ENCODE measurements at places on chromosomes 12 and 14.
A peak's percentile ranks its signal among the peaks of the same experiment; 100 is the strongest.

DNA sequence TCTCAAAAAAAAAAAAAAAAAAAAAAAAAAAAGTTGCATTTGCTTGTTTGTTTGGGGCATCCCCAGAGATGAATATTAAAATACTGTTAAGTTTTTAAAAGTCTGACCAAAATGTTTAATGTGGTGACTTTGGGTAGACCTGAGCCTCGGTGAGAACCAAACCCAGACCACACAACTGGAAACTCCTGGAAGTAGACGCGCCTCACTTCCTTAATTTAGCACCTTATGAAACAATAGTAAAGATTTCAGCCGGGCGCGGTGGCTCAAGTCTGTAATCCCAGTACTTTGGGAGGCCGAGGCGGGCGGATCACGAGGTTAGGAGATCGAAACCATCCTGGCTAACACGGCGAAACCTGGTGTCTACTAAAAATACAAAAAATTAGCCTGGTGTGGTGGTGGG, 9.3 kb downstream of the NFKBIA start:
- DNase-seq: no peak

GRCh38 chr12:106276032-106276740, 26.3 kb upstream of the TCP11L2 start:
- no peak for DNase-seq

GRCh38 chr14:66140213-66140918, 345.8 kb upstream of the CCDC196 start:
- no peak for DNase-seq

DNA sequence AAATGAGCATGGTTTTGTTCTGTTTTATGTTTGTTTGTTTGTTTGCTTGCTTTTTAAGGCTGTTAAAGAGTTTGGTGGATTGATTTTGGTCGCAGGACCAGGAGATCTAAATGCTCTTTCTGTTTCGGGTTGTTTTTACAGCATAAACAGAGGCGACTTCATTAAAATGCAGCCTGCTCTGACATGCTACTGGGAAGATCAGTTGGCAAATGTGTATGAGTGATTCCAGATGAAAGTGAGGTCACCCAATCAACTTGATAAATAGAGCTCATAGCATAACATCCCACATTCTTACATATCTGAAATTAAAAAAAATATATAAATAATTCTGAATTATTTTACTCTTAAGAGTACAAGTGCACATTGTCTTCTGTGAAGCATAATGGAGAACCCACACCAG, 947.7 kb downstream of the GALC start:
- no peak for DNase-seq

- peak; percentile 75 for DNase-seq
These were observed at the start of gene SMARCD1 for GRCh38 chr12:50084775-50085614. Gene SMARCD1, plus strand, starts transcription at chr12:50085342. Its CDS starts 28 bp downstream, at chr12:50085370.

DNA sequence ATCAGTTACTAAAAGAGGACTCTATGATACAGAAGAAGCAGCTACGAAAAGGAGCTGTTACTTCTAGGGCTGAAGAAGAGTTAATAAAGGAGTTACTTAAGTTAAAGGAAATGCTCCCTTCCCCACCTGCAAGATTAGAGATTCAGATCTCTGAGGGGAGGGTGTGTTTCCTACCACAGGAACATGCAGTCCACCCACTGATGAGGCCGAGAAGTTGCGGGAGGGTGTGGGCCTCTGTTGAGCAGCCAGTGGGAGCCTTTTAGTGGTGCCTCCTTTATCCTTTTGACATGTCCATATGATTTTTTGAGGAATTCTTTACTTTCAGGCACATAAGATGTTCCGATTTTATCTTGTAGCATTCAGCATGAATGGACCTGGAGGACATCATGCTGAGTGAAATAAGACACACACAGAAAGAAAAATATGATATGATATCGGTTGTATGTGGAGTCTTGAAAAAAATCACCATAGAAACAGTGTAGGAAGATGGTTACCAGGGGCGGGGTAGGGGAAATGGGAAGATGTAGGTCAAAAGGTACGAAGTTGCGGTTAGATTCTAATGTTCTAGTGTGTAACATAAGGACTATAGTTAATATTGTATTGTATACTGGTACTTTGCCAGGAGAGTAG, 4.4 kb upstream of the M6PR start:
- DNase-seq: no peak

- no peak for DNase-seq
These were observed 24.3 kb upstream of the HSPB8 start for GRCh38 chr12:119154435-119154818.

GRCh38 chr12:39626033-39626814, 6.6 kb upstream of the ABCD2 start:
- DNase-seq: no peak

GRCh38 chr14:81301813-81302212, 81.1 kb upstream of the GTF2A1 start:
- no peak for DNase-seq

- no peak for DNase-seq
These were observed 152.0 kb downstream of the KTN1 start for GRCh38 chr14:55731881-55732498.

- no peak for DNase-seq
These were observed 158.2 kb upstream of the NTF3 start for GRCh38 chr12:5273709-5274108.

DNA sequence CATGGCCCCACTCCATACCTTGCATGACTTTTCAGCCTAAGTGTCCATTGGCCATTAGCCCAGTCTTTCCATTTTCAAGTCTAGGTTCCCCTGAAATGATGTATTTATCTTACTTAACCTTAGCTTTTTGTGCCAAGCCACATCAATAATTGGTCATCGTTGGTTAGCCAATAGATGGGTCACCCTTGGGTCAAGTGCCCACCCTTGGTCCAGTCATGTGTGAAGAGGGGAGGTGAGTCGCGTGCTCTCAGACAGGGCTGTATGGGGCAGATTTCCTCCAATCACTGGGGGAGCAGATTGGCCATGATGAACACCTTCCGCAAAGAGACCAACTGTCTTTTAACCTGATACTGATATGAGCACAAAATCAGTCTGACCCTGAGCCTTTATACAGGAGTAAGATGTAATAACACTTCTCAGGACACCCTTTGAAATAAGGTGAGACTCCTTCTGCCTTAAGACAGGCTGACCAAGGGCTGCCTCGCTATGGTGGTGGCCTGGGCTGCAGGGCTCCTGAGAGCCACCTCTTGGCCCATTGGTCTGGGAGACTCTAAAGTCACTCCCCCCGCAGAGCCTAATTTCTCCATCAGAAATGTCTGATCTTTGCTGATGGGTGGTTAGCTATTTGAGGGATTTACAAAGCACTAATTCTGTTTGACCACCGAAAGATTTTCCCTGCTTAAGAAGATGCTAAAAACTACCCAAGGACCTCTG, 143.2 kb downstream of the ZFP36L1 start:
- DNase-seq: no peak

GRCh38 chr12:129119537-129119936, 266.3 kb downstream of the GLT1D1 start:
- no peak for DNase-seq

- no peak for DNase-seq
These were observed 16.4 kb upstream of the VWF start for GRCh38 chr12:6140651-6141447.

- DNase-seq: no peak
These were observed 909 bp upstream of the ETFBKMT start for GRCh38 chr12:31658471-31659086.

DNA sequence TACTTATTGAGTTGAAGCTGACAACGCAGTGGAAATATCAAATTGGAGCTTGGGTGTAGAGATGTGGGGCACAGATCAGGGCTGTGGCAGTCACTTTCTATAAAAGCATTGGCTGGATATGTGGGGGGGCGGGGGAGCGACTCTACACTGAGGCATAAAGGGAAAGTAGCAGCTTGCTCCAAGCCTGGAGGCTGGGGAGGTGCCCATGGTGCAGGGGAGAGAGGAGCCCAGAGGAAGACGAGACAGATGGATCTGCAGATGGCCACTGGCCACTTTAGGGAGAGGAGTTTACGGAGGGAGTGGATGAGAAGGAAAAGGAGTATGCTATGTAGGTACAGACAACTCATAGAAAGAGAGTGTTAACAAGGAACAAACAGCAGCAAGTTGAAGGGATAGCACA, 13.5 kb upstream of the NGB start:
- peak; percentile 84 for DNase-seq

GRCh38 chr14:93037351-93037750, 78.4 kb downstream of the ITPK1 start:
- no peak for DNase-seq

- DNase-seq: no peak
These were observed 28.8 kb upstream of the MAP3K9 start for GRCh38 chr14:70838076-70838475.

GRCh38 chr14:61281948-61282275, 774 bp upstream of the TMEM30B start:
- no peak for DNase-seq

DNA sequence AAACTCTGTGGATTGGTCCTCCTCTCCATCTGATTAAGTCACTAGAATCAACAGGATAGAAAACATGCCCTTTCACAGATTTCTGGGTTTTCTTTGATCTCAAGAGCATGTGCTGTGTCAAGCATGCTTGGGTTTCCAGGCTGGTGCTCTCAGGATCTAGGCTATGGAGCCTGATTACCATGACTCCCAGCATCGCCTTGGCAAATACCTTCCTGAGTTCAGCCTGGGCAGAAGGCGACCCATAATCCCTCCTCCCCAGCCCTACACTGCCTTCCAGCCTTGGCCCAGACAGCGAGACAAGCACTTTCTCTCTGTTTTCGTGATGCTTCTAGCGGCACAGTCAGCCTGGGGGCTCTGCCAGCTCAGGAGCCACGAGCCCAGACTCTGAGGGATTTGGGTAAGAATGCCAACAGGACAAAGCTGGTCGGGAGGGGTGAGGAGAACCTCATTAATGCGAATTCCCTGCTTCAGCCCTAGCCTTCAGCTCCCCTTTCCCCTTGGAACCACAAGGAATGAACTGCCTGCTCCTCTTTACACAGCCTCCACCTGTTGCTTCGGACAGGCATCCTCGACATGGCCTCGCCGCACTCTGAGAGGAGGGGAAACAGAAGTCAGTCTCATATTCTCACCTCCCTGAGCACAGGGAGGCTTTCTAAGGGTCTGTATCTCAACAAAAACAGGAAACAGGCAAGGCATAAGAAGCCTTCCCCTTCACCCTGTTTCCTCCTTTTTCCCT, 227.1 kb downstream of the MSRB3 start:
- no peak for DNase-seq

GRCh38 chr14:90514015-90514398, 117.2 kb downstream of the CALM1 start:
- DNase-seq: no peak

DNA sequence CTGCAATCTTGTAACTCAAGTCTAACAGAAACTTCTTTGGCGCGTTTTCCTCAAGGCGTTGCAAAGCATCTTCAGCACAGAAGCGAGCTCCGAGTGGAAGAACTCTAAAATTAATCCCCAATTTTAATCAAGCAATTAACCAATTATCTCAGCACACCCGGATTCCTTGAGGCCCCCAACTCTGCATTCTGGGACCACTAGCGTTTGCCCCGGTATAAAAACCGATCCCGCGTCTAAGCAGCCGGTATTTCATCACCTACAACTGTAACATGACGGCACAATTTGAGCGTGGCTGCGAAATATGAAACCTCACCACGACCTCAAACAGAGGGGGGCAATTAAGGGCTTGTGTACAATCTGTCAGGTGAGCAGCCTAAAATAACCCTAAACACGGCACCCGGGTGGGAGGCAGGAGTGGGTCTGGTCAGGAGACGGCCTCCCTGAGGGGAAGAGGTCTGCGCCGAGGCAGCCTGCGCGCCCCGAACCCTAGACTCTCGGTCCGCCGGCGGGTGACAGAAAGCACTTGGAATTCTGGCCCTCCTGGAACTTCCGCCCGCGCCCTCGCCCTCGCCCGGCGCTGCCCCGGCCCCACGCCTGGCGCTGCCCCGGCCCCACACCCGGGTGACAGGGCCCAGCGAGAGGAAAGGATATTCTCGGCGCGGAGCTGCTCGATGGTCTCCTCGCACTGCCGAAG, 594 bp downstream of the ZCCHC8 start:
- DNase-seq: no peak

- DNase-seq: no peak
These were observed 27.0 kb upstream of the PLEK2 start for GRCh38 chr14:67438969-67439368.

DNA sequence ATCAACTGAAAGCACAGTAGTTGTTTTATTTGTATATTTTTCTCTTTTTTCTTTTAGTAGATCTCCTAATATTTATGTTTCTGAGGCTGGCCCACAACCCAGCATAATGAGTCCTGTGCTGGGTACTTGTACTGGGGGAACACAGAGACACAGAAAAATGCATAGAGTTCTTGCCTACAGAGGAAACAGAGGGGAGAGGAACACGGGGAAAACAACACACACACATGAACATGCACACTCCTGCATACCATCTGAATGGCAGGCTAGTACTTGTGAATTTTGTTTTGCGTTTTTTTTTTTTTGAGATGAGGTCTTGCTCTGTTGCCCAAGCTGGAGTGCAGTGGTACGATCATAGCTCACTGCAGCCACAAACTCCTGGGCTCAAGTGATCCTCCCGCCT, 21.3 kb downstream of the PITPNM2 start:
- DNase-seq: no peak

GRCh38 chr12:93766796-93767523, 89.8 kb downstream of the CRADD start:
- DNase-seq: no peak

- no peak for DNase-seq
These were observed 10.7 kb downstream of the TCTN2 start for GRCh38 chr12:123681605-123682004.

DNA sequence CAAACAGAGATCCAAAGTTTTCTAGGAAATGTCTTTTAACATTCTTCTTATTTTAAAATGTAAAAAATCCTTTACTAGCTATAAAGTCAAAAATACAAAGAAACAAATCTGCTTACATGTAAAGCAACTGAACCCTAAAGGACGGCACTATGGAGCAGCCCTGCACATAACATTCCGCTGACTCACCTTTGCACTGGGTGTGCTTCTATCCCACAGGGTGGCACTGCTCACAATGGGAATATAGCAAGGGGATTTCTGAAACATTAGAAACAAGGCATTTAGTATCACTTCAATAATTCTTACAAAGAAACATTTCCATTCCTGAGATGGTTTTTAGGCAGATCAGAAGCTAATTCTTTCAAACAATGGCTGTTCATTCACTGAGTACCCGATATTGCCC, 94.3 kb downstream of the C12orf42 start:
- no peak for DNase-seq

- DNase-seq: no peak
These were observed 30.7 kb upstream of the CEBPE start for GRCh38 chr14:23149745-23150144.

DNA sequence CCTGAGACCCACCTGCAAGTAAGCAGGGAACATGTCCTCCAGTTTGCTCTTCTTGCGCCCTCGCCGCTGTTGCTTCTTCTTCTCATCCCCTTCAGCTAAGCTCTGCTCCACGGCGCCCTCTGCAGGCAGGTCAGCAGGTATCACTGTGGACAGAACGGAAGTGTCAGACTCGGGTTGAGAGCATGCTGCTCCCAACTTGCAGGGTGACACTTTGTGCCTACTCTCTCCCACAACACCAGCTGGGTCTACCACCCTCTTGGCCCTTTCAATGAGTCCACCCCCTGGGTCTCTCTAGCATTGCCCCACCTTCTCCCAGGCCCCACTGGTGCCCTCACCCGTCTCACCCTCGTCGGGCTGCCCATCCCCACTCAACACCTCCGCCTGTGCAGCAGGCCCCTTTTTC, 16.7 kb downstream of the KMT2D start:
- no peak for DNase-seq
